ENCODE measurements at places on chromosomes 5 and 9.

DNA sequence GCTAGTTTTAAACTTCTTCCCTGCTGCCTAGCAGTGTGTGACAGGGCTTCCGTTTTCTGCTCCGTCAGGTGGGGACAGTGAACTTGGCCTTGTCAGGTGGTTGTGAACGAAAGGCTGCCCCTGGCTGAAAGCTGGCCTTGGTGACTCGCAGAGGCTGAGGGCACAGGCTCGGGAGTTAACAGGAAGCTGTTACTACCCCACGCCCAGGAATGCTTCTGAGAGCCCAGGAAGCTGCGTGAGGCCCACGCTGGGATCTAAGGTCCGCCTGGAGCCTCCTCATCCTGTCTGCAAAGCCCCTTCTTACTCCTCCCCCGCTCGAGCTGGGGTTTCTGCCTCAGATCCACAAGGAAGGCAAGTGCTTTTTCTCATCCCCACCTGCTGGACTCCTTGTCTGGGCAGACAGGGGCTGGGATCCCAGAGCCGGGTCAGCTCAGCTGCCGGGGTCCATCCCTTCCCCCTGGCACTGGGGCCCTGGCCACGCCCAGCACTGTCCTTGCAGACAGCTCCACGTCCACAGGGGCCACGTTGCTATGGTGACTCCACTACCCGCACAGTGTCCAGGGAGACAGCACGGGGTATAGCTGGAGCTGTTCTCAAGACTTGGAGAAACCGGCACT lies 124.7 kb upstream of the TBC1D2 start:
- DNase-seq = peak; percentile 12

DNA sequence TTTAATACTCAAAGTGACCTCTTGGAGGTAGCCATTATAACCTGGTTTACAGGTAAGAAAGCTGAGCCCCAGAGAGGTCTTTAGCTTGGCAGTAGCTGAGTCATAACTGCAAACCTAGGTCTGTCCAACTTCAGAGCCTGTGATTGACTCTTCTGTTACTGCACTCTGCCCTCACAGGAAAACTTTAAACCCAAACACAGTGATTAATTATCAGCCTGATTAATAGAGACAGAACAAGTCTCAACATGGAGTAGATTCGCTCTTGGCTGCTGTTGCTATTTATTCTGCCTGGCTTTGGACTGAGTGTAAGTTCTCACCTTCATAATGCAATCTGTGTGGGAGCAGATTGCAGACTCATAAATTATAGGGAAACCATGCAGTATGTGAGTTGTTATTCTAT lies 27.4 kb upstream of the TXN start:
- DNase-seq = no peak

GRCh38 chr5:80150731-80151130 lies 105.1 kb downstream of the SERINC5 start:
- no peak for DNase-seq

DNA sequence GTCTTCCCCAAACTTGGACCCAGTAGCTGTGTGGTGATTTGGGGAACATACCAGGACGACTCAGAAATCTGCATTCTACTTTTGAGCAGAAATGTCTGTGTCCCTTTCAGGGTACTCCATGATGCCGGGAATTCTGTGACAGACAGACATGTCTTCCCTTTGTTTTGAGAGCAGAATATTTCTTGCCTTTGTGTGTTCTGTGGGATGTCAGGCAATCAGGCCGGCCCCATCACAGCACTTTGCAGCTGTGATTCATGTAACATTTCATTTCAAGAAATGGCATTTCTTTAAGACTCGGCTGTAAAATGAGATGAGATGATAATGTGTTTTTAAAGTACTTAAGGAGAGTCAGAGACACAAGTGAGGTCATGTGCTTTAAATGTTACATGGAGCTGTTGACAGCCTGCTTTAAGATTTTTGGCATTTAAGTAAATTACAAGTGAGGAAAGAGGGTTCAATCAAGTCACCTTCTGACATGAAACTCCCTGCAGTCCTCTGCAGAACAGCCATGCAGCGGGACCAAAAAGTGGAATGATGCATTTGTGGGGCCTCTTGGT lies 98.7 kb downstream of the SLC28A3 start:
- DNase-seq = no peak

GRCh38 chr9:124512806-124513204 lies 5.6 kb upstream of the NR5A1 start:
- no peak for DNase-seq

GRCh38 chr5:963310-963672 lies 45.3 kb upstream of the NKD2 start:
- DNase-seq = no peak

DNA sequence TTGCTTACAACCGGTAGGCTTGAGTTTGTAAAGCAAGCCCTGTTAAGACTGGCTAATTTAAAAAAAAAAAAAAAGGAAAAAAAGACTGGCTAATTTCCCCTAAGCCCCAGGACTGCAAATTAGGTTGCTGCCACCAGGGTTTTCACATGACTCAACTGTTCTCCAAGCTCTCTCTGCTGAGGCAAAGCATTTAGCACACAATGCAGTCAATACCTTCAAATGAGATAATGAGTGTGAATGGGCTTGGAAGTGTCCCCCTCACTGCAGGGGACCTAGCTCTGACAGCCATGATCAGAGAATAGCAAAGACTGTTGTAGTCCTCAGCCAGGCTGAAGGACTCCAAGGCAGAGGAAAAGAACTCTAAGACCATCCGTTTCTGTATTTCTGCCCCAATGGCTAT lies 42.8 kb upstream of the ZSWIM6 start:
- DNase-seq = no peak

DNA sequence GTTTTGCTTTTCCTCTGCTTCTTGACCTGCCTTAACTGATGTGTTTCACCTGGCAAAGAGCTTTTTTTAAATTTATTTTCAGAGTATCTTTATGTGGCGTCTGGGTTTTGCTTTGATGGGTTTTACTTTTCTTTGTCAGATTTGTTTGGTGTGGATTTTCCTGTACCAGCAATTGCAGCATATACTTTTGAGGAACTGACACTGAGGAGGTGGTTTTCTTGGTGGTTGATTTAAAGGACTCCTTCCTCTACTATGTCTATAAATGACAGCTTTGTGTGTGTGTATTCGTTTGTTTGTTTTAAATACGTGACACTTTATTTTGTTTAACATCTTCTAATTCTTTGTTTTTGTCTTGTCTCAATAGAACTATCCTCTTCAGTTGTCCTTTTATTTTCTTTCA lies 1071.9 kb upstream of the ARRDC3 start:
- no peak for DNase-seq
